ENCODE measurements at places on chromosomes 7 and 10.

GRCh38 chr7:130931423-130931822 is 197.4 kb upstream of the KLF14 start:
- DNase-seq, result no peak

DNA sequence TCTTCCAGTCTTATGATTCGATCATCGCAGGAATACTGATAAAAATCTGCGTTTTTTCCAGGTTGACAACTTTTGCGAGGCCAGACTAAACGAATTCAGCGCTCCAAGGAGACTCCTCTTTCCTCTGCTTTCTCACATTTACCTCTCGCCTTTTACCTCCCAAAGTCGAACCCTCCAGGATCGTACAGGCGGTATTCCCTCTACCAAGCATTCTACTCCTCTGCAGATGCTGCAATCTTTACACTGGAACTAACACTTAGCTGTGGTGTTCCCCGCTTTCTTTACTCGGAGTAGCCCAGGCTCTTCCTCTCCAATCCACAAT is 449 bp downstream of the NUDT5 start:
- no peak for DNase-seq

DNA sequence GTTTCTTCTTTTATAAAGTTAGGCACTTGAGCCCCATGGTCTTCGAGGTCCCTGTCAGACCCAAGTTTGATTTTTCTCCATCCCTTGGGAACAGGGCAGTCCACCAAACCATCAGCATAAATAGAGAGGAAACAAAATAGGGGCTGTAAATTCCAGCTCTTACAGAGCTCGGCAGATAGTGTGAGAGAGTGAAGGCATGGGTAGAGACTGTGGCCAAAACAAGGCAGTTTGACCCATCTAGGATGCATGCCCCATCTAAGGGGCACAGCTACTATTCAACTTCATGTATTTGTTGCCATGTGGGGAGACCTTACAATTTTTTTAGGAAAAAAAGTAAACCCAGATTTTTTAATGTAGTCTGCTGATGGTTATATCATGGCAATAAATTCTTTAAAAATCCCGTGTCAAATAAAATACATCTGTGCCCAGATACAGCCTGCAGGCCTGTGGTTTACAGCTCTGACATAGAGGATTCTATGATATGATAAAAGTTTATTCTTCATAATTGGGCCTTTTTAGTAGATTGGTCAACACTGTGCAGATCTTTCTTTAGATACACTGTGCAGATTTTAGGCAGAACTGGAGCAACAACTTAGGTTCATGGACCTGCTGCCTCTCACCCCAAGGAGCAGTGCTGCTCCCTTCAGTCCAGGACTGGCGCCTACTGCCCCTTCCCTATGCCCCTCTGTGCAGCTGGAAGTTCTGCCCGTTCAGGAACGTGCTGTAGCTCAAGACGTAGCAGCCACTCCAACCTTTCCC is 5.3 kb downstream of the PPP1R3C start:
- DNase-seq, result no peak

DNA sequence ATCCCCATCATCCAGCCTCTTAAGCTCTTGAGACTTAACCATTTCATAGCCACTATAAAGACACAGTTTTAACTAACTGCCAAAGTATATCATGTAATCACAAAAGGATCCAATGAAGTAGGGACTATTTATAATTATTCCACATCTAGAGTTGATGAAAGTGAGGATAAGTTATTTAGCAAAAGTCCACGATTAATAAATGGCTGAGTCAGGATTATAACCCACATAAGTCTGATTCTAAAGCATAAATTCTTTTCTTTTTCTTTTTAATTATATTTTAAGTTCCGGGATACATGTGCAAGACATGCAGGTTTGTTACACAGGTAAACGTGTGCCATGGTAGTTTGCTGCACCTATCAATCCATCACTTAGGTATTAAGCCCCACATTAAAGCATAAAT is 166.1 kb downstream of the PPP1R3A start:
- DNase-seq, result no peak

GRCh38 chr10:17212802-17213221 is 11.3 kb upstream of the TRDMT1 start:
- no peak for DNase-seq

GRCh38 chr7:98640375-98640774 is 23.3 kb downstream of the NPTX2 start:
- no peak for DNase-seq

GRCh38 chr10:129678186-129678585 is 211.1 kb downstream of the MGMT start:
- DNase-seq, result no peak

GRCh38 chr7:111763221-111763801 is 201.0 kb upstream of the IMMP2L start:
- DNase-seq, result no peak

- no peak for DNase-seq
These were observed 211.8 kb downstream of the SKAP2 start for GRCh38 chr7:26652401-26653100.

DNA sequence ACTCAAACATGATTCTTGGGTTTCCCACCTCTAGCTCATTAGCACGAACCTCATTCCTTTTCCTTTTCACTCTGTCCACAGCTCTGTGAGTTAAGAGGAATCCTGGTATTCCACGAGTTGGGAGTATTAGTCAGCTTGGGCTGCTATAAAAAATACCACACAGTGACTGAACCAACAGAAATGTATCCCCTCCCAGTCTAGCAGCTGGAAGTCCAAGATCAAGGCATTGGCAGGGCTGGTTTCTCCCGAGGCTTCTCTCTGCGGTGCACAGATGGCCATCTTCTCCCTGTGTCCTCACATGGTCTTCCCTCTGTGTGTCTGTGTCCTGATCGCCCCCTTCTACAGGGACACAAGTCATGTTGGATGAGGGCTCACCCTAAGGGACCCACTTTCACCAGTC is 261.6 kb downstream of the TNS3 start:
- DNase-seq, result no peak

GRCh38 chr7:25646726-25647413 is 418.6 kb upstream of the NPVF start:
- no peak for DNase-seq

DNA sequence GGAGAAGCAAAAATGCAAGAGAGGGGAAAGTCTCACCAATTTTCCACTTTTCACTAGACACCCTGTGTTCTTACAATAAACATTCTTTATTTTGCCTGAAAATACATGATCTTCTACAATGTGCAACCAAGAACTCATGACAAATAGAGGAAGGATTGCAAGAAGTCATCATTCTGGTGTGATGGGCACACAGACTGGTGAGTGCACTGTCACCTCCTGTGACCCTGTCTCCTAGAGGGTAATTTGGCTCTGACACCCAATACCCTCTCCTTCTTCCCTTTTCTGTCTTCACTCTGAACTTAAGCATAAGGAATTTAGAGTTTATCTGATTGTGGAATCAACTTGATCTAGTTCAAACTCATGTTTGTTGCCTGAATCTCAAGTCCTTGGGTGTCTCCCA is 153.7 kb downstream of the SH2D4B start:
- no peak for DNase-seq

DNA sequence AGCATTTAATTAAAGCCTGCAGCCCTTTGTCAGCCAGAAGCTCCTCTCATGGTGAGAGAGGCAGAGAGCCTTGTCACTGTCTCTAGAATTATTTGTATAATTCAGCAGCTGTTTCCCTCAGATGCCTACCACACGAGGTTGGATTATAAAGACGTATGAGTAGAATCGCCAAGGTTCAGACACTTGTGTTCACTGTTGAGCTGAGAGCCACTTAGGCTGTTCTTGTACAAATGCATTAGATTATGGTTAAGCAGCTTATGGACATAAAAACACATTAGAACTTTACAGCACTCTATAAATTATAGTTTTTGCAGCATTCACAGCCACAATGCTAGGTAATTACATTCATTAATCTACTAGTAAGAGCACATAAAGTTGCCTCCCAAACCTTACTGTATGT is 282.6 kb downstream of the AUTS2 start:
- no peak for DNase-seq

- no peak for DNase-seq
These were observed 213.2 kb downstream of the CCDC3 start for GRCh38 chr10:12788277-12788676.

DNA sequence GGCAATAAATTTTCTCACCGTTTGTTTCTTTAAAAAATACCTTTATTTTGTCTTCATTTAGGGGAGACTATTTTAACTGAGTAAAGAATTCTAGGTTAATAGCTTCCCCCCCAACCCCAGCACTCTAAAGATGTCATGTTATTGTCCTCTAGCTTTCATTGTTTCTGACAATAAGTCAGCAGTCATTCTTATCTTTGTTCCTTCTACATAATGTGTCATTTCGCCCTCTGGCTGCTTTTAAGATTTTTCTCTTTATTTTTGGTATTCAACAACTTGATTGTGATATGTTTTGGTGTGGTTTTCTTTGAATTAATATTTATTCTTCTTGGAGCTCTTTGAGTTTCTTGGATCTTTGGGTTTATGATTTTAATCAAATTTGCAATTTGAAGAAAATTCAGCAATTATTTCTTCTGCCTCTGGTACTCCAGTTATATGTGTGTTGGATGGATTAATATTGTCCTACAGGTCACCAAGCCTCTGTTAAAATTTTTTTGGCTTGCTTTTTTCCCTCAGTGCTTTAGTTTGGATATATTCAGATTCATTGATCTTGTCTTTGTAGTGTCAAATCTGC is 64.6 kb upstream of the ELN start:
- DNase-seq, result no peak

Data from NCI-H1930 (cell line).